Activated naive CD4-positive, alpha-beta T cell (primary cell): ENCODE measurements at places on chromosomes 1 and 21.

DNA sequence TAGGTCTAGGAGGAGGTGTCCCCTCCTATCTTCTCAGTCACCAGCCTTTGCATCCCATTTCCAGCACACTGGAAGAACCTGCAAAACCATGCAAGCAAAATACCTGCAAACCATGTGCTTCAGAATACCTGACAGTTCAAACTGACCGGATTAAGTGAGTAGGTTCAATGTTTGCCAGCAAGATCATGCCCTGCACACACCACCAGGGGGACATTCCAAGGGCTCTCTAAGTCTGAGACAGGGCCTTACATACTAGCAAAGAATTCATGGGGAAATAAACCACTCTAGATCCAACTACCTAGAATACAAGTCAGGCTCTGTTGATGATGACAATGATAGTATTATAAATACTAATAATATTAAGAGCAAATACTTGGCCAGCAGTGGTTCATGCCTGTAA lies 27.6 kb downstream of the INPP5B start:
- DNase-seq: no peak

DNA sequence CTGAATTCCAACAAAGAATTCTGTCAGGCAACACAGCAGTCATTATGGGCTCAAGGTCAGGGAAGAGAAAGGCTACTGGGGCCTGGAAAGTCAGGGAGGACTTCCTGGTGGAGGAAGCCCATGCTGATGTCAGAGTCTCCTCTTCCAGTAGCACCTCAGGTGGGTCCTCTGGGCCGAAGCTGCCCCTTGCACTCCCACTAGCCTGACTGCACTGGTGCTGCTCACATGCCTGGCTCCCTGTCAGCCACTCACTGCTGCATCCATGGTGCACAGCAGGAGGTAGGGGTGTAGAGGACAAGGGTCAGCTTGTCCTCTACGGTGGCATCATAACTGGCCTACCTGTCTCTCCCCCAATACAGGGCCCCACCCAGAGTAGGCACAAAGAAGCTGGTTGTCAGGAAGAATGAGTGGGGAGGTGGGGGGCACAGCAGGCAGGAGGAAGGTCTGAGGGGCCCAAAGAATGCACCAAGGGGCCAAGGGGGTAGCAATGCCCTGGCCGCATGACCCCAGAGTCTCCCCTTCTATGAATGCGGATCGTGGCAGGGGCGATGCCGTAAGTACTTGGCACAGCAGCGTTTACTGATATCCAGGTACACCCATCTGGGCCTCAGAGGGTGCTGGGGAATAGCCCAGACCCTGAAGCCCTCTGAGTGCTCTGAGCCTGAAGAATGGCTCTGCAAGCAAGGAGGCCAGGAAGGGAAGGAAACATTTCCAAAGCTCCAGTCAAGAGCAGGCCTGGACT lies 80.3 kb downstream of the GLIS1 start:
- DNase-seq: no peak

DNA sequence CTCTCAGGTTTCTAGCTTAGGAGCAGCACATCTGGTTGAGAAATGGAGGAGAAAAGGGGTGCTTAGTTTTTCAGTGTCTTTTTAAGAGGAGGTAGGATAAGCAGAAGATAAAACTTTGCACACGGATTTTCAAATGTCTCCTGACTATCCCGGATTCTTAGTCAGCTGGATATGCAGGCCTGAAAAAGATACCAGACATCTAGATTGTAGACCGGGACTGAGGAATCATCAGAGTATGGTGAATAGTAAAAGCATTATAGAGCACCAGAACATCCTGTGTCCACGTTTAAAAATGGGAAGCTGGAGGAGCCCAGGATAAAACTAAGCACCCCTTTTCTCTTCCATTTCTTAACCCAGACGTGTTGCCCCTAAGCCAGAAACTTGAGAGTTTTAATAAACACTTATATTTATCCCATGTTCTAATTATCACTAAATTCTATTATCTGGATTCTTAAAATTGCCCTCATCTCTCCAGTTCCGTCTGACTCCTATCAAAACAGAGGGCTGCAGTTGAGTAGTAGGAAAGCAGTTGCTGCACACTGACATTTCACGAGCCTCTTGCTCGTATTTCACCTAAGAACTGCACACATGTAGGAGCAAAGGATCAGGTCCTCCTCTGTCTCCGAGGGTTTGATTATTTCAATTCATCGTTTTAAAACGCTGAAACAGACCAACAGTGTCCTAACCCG lies 609 bp downstream of the PIGK start:
- DNase-seq: no peak

DNA sequence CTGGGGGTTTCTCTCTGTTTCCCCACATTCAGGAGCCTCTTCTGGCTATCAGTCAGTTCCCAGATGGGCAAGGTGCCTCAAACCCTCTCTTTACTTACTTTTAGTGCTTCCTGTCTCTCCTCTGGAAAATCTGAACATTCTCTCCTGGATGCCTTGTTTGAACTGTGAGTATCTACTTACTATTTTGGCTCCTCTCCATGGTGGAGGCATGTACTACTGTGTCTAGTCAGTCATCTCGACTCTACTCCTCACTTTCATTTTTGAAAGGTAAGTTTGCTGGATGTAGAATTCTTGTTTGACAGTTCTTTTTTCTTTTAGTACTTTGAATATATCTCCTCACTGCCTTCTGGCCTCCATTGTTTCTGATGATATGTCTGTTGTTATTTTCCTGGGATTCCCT lies 70.9 kb upstream of the FAM78B start:
- no peak for DNase-seq

- DNase-seq: no peak
Measured at GRCh38 chr1:76170084-76170483, 95.5 kb downstream of the ST6GALNAC3 start.

DNA sequence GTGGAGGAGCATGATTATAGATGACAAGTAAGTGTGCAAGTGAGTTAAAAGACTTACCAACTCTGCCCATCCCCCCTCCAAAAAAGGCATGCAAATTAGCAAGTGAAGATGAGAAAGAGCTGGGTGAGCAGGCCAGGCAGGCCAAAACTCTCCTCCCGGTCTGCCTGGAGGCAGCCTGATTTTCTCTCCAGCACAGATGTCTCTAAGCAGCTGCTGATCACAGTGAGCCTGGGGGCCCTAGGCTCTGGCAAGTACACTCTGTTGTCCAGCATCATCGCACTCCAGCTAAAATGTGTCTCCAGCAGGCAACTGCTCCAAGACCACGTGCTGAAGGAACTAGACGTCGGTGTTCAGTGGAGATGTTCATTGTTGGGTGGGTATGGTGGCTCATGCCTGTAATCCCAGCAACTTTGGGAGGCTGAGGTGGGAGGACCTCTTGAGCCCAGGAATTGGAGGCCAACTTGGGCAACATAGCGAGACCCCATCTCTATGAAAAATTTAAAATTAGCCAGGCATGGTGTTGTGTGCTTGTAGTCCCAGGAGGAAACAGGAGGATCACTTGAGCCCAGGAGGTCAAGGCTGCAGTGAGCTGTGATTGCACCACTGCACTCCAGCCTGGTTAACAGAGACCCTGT lies 56.7 kb upstream of the PUM1 start:
- no peak for DNase-seq

DNA sequence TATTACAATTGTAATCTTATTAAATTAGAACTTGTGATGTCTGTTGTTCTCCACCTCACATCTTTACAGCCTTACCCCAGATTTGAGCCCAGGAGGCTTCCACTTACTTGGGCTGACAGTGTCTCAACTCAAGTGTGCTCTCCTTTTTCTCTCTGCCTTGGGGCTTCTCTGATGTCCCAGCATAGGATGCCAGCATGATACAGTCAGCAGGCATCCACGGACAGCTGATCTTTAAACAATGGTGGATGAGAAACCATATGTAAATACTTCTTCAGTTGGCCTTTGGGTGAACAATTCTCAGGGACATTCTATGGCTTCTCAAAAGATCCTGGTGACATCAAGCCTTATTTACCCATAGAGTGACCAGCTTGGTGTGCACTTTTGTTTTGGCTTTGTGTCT lies 107.6 kb upstream of the GORAB start:
- no peak for DNase-seq

- DNase-seq: no peak
Measured at GRCh38 chr1:219927956-219928790, at the start of gene SLC30A10. TSS of gene SLC30A10 (minus strand) at chr1:219928557. CDS start at chr1:219928440, 117 bp downstream.

DNA sequence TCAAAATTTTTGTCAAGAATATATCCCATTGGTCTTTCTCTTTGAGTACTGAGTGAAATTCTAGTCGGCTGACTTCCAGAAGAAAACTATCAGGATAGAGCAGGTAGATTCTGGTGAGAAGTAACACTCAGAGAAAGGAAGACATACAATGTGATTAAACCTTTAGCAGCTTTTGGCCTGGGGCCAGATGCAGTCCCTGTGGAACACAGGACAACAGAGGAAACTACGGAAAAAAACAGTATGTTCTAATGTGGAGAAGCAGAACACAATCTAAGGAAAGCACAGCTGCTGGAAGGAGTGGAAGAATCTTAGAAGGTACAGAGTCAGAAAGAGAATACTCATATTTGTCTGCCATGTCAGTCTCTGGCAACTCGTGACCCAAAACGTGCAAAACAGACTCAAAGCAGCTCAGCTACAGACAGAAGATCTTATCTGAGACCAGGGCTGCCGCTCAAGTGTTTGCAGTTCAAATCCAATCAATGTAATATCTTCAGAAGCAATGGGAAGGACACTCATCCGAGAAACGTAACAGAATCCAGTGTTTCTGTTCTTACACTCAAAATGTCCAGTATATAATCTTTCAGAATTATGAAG lies 283.8 kb downstream of the MRPL39 start:
- DNase-seq: no peak

DNA sequence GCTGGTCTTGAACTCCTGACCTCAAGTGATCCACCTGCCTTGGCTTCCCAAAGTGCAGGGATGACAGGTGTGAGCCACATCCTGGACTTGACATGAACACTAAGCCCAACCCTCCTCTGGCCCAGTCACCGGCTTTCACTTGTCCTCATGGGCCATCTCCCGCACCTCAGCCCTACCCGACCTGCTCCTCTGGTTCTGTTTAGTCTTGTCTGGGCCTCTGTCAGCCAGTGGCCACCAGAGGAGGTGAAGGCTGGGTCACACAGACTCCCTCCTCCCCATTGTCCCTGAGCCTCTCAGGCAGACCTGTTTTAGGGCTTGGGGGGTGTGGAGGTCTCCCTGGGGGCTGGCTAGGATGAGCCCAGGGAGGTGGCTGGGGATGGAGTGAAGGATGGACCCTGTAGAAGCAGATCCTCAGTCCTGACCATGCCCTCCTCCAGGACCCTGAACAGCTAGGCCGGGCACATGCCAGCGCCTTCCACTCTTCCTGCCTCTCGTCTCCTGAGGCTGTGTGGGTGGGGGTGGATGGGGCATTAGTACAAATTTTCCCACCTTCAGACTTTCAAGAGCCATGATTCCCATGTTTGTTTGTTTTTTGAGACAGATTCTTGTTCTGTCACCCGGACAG lies 26.1 kb upstream of the UMODL1 start:
- DNase-seq: no peak

GRCh38 chr21:41170859-41171609 lies 3.1 kb downstream of the BACE2 start:
- DNase-seq: no peak

DNA sequence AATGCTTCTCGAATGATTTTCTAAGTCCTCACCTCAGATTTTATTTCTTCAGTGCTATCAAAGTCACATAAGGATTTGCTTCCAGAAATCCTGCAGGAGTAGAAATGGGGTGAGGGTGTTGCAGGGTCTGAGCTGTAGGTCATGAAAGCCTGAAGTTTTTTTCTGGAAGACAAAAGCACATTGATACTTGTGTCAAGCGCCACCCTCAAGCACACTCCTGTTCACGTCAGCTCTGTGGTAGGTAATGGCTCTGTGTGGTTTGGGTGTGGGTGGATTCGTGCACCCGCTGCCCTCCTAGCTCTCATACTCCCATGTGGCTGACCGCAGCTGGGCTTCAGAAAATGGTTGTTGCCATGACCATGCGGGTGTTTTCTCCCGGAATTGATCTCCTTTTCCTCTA lies 39.9 kb downstream of the AKNAD1 start:
- no peak for DNase-seq

- DNase-seq: peak; percentile 79
Measured at GRCh38 chr1:202189001-202189790, 4.4 kb upstream of the LGR6 start.

DNA sequence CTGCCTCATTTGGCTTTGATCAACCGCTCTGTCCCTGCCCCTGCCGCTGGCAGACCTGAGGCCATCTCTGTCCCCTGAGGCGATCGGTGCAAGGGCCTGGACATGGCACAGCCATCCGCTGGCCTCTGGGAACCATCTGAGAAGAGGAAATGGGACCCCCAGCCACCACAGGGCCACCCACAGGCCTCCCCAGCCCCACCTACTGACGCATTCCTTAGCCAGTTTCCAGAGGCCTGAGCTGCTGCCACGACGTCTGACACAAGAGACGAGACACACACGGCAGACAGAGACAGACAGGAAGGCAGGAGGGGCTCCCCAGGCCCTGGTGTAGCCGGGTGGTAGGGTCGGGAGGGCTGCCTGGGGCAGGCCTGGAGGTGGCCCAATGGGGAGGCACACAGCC lies 37.3 kb upstream of the EDN2 start:
- no peak for DNase-seq

DNA sequence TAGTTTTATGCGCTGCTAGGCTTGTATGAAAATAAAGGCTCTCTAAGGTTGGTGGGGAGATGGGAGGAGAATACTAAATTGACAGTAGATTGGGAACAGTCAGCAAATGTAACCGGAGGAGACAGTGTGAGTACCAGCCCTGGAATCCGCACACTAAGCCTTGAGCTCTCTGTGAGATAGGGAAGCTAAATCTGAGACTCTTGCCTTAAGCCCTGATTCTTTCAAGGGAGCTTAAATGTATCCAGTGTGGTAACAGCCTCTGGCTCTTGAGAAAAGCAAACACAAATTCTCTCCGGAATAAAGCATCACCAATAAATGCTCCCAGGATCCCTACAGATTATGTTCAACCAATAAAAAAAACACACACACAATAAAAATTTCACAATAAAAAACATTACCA lies 33.0 kb upstream of the PDPN start:
- DNase-seq: no peak

DNA sequence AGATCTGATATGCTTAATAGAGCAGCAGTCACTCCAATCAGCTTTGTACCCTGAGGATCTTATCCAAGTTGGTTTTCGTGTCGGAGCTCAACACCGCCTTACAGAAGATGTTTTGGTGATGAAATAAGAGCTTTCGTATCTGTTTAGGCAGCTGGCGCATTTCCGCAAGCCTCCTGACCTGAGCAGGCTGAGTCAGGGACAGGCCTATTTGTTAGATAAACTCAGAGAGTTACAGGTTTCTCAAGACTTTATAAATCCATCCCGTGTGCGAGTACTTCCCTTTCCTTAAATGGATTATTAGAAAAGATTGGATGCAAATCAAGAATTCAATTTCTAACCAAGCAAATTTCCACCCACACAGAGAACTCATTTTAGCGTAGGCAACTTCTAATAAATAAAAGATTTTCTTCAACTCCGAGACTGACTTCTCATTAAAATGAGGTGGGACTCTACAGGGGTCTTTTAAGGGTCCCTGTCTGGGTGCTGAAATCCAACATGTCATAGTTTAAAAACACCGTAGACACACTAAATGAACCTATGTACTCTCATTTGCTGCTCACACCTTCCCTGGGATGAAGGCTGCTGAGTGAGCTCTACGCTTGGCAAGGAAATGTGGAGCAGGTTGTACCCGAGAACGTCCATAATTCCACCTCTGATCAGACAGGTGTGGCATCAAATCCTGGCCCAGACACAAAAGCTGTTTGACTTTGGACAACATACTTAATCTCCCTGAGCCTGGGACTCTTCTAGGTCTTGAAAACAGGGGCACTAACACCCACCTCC lies 106.9 kb upstream of the F3 start:
- DNase-seq: no peak
